A549 treated with DMSO at 1 μM for 4 hours (cell line): ENCODE measurements at places on chromosomes 2 and 18. TPM values are rescaled to one million over a fixed set of nuclear protein-coding genes. Genes with fewer than 3 reads are reported as not detected.

SULT1C4 gene
- total RNA-seq: not detected in 5 replicates

NEU2 gene
- total RNA-seq: not detected in 5 replicates

UPP2 gene
- total RNA-seq: not detected in 5 replicates

IL18RAP gene
- total RNA-seq: 0.02 to 0.06 TPM in 2 of 5 replicates, not detected in the others

GRHL1 gene
- 1.2 to 1.7 TPM (median 1.2 TPM) in 5 replicates for total RNA-seq

DNAJB2 gene
- 46.4 to 58.3 TPM (median 54.4 TPM) in 5 replicates for total RNA-seq

KCNIP3 gene
- total RNA-seq: 0.89 to 2.1 TPM (median 1.6 TPM) in 5 replicates

IL37 gene
- total RNA-seq: not detected in 5 replicates

TMEM200C gene
- 0.01 TPM in 1 of 5 replicates, not detected in the others for total RNA-seq

CYTIP gene
- not detected in 5 replicates for total RNA-seq

GALNT5 gene
- 3.0 to 3.8 TPM (median 3.2 TPM) in 5 replicates for total RNA-seq

POTEI gene
- total RNA-seq: 0.01 TPM in 1 of 5 replicates, not detected in the others

DNMT3A gene
- 7.0 to 10.7 TPM (median 9.7 TPM) in 5 replicates for total RNA-seq

ACVR1C gene
- total RNA-seq: 0.01 to 0.07 TPM in 2 of 5 replicates, not detected in the others

PRR30 gene
- total RNA-seq: not detected in 5 replicates

APLF gene
- 0.68 to 1.0 TPM (median 0.79 TPM) in 5 replicates for total RNA-seq

C18orf32 gene
- total RNA-seq: 13.4 to 31.3 TPM (median 23.9 TPM) in 5 replicates

CCDC148 gene
- 0.13 to 0.55 TPM (median 0.38 TPM) in 5 replicates for total RNA-seq

CYP26B1 gene
- total RNA-seq: 12.2 to 15.5 TPM (median 14.9 TPM) in 5 replicates
